Breast epithelium (tissue), 4 donors: ENCODE measurements at places on chromosomes 16 and 17. TPM values are rescaled to one million over a fixed set of nuclear protein-coding genes. Genes with fewer than 3 reads are reported as not detected.

The FOXL1 gene
- total RNA-seq: 0.98 TPM

The C16orf54 gene
- total RNA-seq: 0.66 TPM

The PIK3R5 gene
- 9.8 TPM for total RNA-seq

DNA sequence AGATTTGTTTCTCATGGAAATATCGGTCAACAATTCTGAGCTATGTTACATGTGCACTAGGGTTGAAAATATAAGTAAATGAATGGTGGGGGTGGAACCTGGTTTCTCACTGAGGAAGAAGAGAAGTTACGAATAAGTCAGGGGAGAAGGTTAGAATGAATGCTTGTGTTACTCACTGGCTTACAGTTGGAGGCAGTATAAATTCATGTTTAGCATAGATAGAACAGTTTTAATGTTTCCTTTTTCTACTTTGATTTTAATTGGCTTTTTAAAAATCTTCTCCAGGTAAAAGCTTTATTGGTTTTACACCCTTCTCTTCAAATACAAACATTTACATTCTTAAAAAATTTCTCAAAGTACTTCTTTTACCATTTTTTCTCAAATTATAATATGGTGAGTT, 1113.7 kb downstream of the CDH11 start:
- no peak overlapping the region for H3K27ac ChIP-seq
- H3K27me3 ChIP-seq: no peaks in the 10 kb centered on the region
- H3K4me3 ChIP-seq: no peak overlapping the region
- no peaks in the 10 kb centered on the region for H3K4me1 ChIP-seq
- no peak for DNase-seq

- H3K4me1 ChIP-seq: no peaks in the 10 kb centered on the region
- H3K27me3 ChIP-seq: peaks cover 8% of the 10 kb centered on the region
- peak within 1 kb of the TSS; percentile 31 for H3K4me3 ChIP-seq
- H3K27ac ChIP-seq: no peak within 1 kb of the TSS
- no peaks in the 10 kb centered on the region for H3K36me3 ChIP-seq
- DNase-seq: no peak
These were observed at the start of gene CHST6 for GRCh38 chr16:75495076-75495674. TSS of gene CHST6 (minus strand) at chr16:75495441. CDS start at chr16:75479828, 15,613 bp downstream.

DNA sequence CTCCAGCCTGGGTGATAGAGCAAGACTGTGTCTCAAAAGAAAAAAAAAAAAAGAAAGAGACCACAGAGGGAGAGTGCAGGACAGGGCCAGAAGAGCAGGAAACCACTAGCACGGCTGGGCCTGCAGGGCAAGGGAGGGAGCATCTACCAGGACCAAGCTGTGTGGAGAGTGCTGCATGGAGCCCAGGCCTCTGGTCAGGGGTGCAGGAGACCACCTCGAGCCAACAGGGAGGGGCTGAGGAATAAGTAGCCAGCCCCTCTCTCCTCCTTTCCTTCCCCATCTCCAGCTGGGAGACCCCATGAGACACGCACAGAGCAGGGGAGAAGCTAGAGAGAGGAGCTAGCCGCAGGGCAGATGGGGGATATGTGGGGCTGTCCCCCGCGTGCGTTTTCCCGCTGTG, 67.0 kb upstream of the DNAH17 start:
- no peak overlapping the region for H3K27ac ChIP-seq
- no peak for DNase-seq
- no peaks in the 10 kb centered on the region for H3K36me3 ChIP-seq
- H3K4me3 ChIP-seq: no peak overlapping the region
- no peaks in the 10 kb centered on the region for H3K4me1 ChIP-seq
- H3K27me3 ChIP-seq: no peaks in the 10 kb centered on the region
